Ascending aorta (tissue), 2 donors: ENCODE measurements at places on chromosomes 7 and 10. TPM values are rescaled to one million over a fixed set of nuclear protein-coding genes. Genes with fewer than 3 reads are reported as not detected.

Gene MRLN
- total RNA-seq, result not detected

DNA sequence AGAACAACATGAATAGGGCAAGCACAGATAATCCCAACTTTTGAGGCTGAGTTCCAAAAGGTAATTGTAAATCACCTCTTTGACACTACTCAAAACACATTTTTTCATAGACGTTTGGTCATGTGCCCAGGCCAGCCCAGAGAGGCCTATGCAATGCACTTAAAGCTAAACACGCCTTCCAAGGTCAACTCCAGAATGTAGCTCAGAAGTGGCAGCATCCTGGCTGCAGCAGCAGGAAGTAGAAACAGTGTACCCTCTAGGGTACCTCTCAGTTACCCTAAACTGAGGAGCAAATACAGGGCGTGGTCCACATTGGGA lies 58.7 kb downstream of the OSBPL3 start:
- H3K4me3 ChIP-seq, result no peak overlapping the region
- no peak for DNase-seq
- H3K27ac ChIP-seq, result no peak overlapping the region
- H3K4me1 ChIP-seq, result no peaks in the 10 kb centered on the region
- no peaks in the 10 kb centered on the region for H3K27me3 ChIP-seq

GRCh38 chr7:22137466-22137865 lies 191.8 kb upstream of the CDCA7L start:
- H3K27me3 ChIP-seq, result no peaks in the 10 kb centered on the region
- DNase-seq, result no peak
- H3K4me1 ChIP-seq, result no peaks in the 10 kb centered on the region
- no peak overlapping the region for H3K27ac ChIP-seq

DNA sequence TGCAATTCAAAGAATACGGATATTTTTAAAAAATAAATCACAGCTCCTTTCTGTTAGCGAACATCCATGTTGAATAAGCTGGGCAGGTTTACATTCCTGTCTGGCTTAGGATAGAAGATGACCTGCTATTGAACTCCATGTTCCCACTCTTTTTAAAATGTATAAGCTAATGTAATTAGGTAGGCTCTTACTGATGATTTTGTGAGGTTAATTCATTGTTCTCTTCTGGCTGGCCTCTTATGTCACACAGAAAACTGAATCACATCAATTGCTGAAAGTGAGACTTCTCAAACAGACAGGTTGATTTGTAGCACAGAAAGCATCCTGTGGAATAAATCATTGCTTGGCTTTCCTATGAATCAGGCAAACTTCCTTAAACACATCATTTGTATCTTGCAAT lies 24.2 kb downstream of the HGF start:
- DNase-seq, result no peak
- H3K27ac ChIP-seq, result no peak overlapping the region
- no peak overlapping the region for H3K4me3 ChIP-seq
- H3K27me3 ChIP-seq, result no peaks in the 10 kb centered on the region
